ENCODE measurements at places on chromosomes 1 and 21.

DNA sequence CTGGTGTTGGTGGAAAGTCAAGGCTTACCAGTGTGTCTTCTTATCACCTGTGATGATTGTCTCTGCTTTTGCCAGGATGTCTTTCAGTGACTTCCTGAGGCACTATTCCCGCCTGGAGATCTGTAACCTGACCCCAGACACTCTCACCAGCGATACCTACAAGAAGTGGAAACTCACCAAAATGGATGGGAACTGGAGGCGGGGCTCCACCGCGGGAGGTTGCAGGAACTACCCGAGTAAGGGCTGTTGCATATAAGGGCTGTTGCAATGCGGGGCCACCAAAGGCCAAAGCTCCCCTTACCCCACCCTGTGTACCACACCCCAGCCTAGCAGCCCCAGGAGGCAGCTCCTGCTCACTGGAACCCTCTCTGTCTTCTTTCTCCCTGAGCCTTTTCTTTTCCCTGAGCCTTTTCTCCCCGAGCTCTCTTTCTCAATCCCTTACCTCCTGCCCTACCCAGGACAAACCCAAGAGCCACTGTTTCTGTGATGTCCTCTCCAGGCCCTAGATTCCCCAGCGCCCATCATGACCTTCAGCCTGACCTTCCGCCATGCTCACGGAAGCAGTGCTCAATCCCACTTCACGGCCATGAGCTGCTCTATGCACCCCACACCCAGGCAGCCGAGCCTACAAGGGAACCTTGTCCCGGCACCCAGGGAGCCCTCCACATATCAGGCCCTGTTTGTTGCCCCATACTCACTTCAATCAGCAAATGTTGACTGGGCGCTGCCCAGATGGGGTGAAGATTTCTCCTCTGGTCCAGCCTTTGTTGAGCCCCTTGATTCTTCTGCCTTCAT lies 40.6 kb downstream of the CAPN2 start:
- DNase-seq, result no peak

GRCh38 chr21:35637431-35637830 lies 422.9 kb downstream of the SETD4 start:
- no peak for DNase-seq

GRCh38 chr1:117892512-117892911 lies 36.9 kb downstream of the GDAP2 start:
- DNase-seq, result no peak

- no peak for DNase-seq
These were observed 34.9 kb downstream of the ASH1L start for GRCh38 chr1:155527677-155528076.

Measured in amniotic stem cell (primary cell).